Activated effector memory CD4-positive, alpha-beta T cell treated with Interleukin-2 at 50 U/mL for 16 hours (primary cell): ENCODE measurements at places on chromosomes 7 and 10.

DNA sequence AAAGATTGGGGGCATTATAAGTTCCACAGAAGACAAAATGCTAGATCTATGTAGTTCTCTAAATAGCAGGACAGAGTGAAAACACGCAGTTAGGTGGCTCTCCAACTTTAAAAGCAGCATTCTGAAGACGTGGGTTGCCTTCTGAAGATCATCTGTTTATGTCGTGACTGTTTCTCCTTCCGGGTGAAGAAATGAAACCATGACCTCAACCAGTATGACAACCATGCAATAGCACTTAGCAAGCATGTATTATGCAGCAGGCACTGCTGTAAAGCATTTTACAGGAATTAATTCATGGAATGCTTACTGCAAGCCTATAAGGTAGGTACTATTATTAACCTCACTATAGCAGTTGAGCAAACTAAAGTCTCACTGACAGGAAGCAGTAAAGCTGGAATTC, 125.2 kb downstream of the SLC25A13 start:
- no peak for DNase-seq

GRCh38 chr7:15678653-15679052, 7.8 kb downstream of the MEOX2 start:
- no peak for DNase-seq

DNA sequence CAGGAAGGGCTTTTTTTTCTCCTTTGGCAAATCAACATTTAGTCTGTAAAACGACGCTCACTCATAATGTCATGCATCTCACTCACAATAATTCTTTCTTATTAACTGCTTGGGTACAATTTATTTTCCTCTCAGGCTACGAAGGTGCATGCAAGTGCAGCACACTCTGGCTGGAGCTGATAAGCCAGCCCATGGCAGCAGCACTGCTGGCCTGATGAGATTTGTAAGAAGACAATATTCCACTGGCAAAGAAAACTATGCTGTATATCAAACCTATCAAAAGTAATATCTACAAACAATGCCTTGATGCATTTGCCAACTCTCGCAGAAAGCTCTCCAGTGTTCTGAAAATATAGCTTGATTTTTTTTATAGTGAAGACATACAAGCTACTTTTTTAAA, 170.0 kb upstream of the PHF14 start:
- no peak for DNase-seq

DNA sequence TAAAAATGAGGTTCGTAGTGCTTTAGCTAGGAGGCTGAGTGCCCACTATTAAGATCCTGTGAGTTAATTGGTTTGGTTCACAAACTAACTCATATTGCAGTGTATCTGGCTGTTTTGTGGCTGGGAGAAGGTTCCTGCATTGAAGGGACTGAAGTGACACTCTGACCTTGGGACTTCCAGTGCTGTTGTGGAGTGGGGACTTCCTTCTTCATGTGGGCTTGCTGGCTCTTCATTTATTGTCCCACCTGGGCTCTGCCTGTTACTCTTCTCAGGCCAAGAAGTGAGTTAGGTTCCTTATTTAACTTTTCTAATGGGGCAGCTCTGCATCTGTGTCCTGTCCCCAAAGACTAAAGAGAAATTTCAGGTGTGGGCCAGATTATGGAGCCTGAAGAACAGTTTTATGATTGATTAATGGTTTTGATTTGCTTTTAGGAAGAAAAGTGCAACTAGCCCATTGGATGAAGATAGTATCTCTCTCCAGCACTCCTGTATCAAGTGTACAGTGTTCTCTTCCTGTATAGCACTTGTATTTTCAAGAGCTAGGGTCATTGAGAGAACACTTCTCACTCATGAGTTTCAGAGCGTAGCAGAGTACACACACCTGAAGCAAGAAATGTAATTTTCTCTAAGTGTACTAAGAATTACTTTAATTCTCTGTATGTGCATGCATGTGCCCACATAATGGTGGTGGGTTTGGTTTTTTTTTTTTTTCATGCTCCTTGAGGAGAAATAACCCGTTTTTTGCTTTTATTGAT, 54.8 kb downstream of the AUTS2 start:
- DNase-seq: no peak
